T-helper 17 cell (primary cell): ENCODE measurements at places on chromosomes 7 and 10. TPM values are rescaled to one million over a fixed set of nuclear protein-coding genes. Genes with fewer than 3 reads are reported as not detected.

The ABCB1 gene
- total RNA-seq = 32.5 TPM

The GPR22 gene
- not detected for total RNA-seq

The TWIST1 gene
- total RNA-seq = not detected

The ATG9B gene
- 5.3 TPM for total RNA-seq

GRCh38 chr7:67453580-67454380 is 457.1 kb downstream of the TYW1 start:
- H3K27me3 ChIP-seq = peaks cover 12% of the 10 kb centered on the region
- DNase-seq = no peak
- H3K4me3 ChIP-seq = no peak overlapping the region
- peaks cover 3% of the 10 kb centered on the region for H3K4me1 ChIP-seq
- no peak overlapping the region for H3K27ac ChIP-seq
- H3K36me3 ChIP-seq = no peaks in the 10 kb centered on the region

DNA sequence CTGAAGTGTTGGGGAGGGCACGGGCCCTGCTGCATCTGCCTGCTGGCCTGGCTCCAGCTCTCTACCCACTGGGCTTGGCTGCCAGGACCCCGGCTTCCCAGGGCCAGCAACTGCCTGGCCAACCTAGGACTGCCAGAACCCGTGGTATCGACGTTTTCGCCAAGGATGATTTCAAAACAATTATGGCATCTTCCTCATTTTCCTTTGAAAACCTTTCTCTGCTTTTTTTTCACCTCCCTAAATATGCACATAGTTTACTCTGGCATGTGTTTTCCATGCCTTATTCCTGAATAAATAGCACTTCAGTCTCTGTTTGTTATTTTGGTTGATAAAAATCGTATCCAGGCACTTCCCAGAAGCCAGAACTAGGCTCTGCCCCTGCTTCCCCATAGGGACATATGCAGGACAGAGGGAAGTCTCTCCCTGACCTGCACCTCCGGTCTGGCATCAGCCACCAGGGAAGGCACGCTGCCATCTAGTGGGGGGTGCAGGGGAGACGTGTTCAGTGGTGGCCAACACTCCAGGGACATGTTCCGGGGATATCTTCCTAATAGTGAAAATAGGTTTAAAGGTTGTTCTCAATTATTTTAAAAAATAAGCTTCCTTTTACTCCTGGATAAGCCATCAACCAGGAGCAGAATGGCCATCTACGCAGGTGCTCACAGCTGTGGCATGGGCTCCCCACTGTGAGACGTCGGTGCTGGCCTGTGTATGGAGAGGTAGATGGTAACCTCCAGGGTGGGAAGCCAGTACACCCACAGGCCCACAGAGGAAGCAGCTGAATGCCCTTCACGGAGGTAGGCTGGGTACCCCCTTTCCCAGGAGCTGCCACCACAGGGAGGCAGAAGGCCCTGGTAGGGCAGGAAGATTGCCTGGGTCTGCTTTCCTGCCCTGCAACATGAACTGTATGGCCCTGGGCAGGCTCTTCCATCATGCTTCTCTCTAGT is 30.7 kb upstream of the ANTXRL start:
- peak overlapping the region; percentile 14 for H3K27ac ChIP-seq
- no peak for DNase-seq
- peaks cover 19% of the 10 kb centered on the region for H3K4me1 ChIP-seq
- peaks cover 2% of the 10 kb centered on the region for H3K36me3 ChIP-seq

DNA sequence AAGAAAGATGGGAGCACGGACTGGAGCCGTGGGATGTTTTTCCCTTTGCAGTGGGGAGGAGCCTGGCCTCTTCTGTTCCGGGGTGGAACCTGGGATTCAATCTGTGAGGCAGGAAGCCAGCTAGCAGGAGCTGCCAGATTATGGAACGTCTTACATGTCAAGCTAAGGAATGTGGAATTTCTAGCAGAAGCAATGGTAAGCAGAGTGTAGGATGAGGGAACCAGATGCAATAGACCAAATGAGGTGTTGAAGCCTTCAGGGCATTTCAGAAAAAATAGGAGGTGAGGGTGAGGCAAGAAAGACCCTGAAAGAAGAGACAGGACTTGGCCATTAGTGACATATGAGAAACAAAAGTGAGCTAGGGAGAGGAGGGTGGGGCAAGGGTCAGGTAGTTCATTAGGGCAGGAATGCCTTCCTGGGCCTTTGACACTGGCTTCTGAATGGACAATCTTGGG is 105.5 kb downstream of the CHN2 start:
- no peak overlapping the region for H3K27ac ChIP-seq
- no peaks in the 10 kb centered on the region for H3K4me1 ChIP-seq
- peaks cover 8% of the 10 kb centered on the region for H3K27me3 ChIP-seq
- H3K4me3 ChIP-seq = no peak overlapping the region
- H3K36me3 ChIP-seq = no peaks in the 10 kb centered on the region

DNA sequence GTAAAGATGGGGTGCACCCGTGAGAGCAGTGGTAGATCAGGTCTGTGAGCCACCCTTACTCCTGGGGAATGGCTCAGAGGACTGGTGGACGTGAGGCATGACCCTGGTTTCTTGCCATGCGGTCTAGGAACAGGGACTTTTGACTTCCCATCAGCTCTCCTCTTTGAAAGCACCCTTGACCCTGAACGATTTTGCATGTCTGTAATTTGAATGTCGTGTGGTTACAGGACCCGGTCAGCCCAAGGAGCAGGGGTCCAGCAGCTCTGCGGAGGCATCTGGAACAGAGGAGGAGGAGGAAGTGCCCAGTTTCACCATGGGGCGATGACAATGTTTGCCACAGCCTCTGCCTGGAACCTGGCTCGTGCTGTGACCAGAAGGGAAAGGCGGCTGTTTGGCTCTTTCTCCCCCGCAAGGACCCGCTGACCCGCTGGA is 8.6 kb upstream of the ORAI2 start:
- H3K4me1 ChIP-seq = peaks cover 50% of the 10 kb centered on the region
- no peaks in the 10 kb centered on the region for H3K27me3 ChIP-seq
- peak overlapping the region; percentile 100 for H3K27ac ChIP-seq
- DNase-seq = no peak
- peaks cover 5% of the 10 kb centered on the region for H3K36me3 ChIP-seq

DNA sequence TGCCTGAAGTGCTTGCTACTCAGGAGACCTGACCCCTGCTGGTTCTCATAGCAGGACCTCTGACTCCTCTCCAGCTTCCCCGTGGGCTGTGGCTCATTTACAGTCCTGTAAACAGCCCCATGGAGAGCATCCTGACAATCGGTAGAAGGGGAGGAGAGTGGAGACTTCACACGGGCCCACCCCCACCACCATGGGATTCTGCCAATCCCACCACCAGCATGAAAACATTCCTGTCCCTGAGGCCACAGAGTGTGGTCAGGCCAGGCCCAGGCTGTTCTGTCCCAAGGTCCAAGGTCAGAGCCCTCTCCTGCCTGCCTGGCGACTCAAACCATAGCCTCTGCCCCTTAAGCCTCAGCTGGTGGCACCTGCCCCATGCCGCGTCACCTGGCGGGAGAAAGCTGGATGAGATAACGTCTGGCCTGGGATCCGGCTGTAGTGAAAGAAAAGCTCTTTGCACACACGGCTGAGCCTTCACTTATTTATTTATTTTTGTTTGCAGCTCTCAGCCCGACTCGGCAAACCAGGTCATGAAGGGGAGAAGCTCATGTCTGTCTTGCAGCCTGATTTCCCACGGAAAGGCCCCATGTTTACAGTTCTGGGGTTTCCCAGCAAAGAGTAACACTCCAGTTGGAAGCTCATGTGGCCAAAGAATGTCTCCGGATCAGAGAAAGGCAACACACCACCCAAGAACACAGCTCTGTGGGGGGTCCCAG is 293.6 kb upstream of the ZMIZ1 start:
- H3K27me3 ChIP-seq = peaks cover 21% of the 10 kb centered on the region
- H3K36me3 ChIP-seq = peaks cover 2% of the 10 kb centered on the region
- no peak for DNase-seq
- no peak overlapping the region for H3K4me3 ChIP-seq
